ENCODE measurements at places on chromosomes 2 and 18. TPM values are rescaled to one million over a fixed set of nuclear protein-coding genes. Genes with fewer than 3 reads are reported as not detected.

The ERBB4 gene
- not detected for total RNA-seq

The NPHP1 gene
- total RNA-seq, result 0.25 TPM

The C2orf66 gene
- total RNA-seq, result 0.05 TPM

The PROC gene
- total RNA-seq, result not detected

The TMEM178A gene
- 0.13 TPM for total RNA-seq

The UPP2 gene
- not detected for total RNA-seq

The LONRF2 gene
- 0.81 TPM for total RNA-seq

The CYRIA gene
- total RNA-seq, result 1.00 TPM

The RAX gene
- total RNA-seq, result not detected

The KRTCAP3 gene
- total RNA-seq, result not detected

The LYG1 gene
- total RNA-seq, result 0.37 TPM

The LHCGR gene
- total RNA-seq, result not detected

The GPR75 gene
- 2.3 TPM for total RNA-seq

The MPP4 gene
- 5.3 TPM for total RNA-seq

The TAF4B gene
- total RNA-seq, result 2.7 TPM

The MAL gene
- not detected for total RNA-seq

The FAP gene
- 21.1 TPM for total RNA-seq

The MLPH gene
- not detected for total RNA-seq

The SANBR gene
- 11.4 TPM for total RNA-seq

The MFSD2B gene
- total RNA-seq, result not detected

The OR6B2 gene
- not detected for total RNA-seq

The SNTG2 gene
- total RNA-seq, result 8.7 TPM

The EMILIN1 gene
- total RNA-seq, result 170 TPM

The UGT1A3 gene
- total RNA-seq, result not detected

The ZNG1B gene
- total RNA-seq, result 44.9 TPM

The SLC66A2 gene
- total RNA-seq, result 37.7 TPM

All from SJSA1 (cell line).